Mesenteric fat pad (tissue), 1 donor: ENCODE measurements at places on chromosomes 16 and 17. TPM values are rescaled to one million over a fixed set of nuclear protein-coding genes. Genes with fewer than 3 reads are reported as not detected.

RNF222 gene
- not detected for total RNA-seq

TEX14 gene
- 0.10 TPM for total RNA-seq

BCKDK gene
- total RNA-seq, result 42.2 TPM

PRDM7 gene
- not detected for total RNA-seq

DNA sequence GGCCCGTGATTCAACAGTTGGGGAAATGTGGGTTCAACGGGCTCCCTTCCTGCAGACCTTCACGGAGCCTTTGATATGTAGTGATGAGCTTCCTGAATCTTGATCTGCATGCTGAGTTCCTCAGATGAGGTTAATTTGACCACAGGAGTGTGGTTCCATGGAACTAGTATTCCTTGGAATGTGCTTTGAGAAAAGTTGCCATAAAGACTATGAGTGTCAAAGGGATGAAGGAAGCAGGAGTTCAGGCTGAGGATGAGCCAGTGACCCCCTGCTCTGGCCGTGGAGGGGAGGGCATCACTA is 229.2 kb downstream of the MSI2 start:
- DNase-seq, result no peak

RHBDL3 gene
- 0.87 TPM for total RNA-seq

DNA sequence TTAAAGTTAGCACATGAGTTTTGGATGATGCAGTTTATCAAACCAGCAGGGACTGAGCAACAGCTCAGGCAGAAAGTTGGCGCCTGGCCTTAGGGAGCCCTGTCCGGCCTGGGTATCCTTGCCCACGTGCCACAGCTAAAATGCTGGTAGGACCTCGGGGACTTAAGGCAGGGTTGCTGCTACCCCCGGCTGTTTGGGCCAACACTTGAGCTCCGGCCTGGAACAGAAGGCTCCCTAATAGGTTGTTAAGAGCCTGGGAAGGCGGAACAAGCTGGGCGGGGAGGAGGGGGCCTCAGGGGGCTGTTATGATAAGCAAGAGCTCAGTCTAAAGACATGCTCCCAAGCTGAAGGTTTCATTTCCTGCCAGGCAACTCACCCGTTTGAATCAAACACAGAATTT is 39.7 kb downstream of the CUEDC1 start:
- no peak for DNase-seq

GRCh38 chr16:52742608-52743170 is 195.7 kb upstream of the TOX3 start:
- no peak for DNase-seq

BAIAP3 gene
- total RNA-seq, result 1.3 TPM

DNA sequence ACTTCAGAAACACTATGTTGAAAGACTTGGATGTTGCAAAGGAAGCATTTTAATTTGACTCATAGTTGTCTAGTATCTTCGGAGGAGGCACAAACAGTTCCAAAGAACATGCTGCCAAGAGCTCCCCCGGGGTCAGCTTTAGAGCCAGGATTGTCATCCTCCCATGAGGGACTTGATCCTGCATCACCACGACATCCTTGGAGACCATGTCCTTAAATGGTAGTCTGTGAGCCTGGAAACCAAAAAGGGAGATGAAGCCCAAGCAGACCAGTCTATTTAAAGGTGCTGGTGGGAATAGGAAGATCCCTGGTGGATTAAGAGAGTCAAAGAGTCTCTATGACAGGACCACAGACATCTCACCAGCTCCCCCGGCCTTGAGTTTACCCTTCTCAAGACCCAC is 33.3 kb upstream of the DYNLRB2 start:
- no peak for DNase-seq

- DNase-seq, result peak; percentile 8
These were observed 240.4 kb upstream of the TNRC6C start for GRCh38 chr17:77717941-77718668.
